Kidney capillary endothelial cell (primary cell): ENCODE measurements at places on chromosomes 11 and 22.

- no peak for DNase-seq
Observed at GRCh38 chr11:118115048-118115447, 28.3 kb upstream of the SMIM35 start.

GRCh38 chr11:113179181-113179704, 135.1 kb upstream of the TTC12 start:
- DNase-seq, result no peak

- no peak for DNase-seq
Observed at GRCh38 chr22:32444068-32444467, 20.2 kb downstream of the BPIFC start.

DNA sequence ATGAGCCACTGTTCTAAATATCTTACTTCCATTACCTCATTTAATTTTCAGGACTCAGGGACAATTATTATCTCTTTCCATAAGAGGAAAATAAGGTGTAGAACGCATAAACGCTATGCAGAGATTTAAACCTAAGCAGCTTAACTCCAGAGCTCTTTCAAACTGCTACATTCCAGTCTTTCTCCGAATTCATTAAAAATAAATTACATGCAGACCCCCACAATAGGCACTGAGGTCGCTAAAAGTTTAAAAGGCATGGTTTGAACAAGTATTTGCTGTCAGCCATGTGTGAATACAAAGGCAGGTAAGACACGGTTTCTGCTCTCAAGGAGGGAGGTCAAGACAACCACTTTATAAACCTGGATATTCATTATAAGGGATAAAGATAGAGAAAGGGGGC, 983 bp downstream of the NARS2 start:
- DNase-seq, result no peak

GRCh38 chr22:35522225-35523149, 18.1 kb upstream of the RASD2 start:
- DNase-seq, result no peak

DNA sequence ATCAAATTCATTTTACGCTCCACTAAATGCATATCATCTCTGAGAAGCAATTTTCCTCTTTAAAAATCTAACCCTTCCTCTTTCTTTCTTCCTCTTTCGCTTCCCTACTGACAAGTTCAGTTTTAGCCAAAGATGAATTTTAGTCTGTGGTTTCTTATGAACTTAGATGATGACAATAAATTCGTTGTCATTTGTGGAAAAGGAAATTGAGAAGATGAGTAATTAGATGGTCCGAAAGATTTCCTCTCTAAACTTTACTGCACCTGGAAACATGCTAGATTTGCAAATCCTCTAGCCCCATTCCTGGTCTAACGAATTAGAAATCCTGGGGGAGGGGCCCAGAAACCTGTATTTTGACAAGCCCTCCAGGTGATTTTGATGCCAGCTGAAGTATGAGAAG, 855.4 kb upstream of the CHORDC1 start:
- DNase-seq, result no peak

GRCh38 chr22:44448271-44448830, 49.7 kb downstream of the RTL6 start:
- DNase-seq, result no peak

- DNase-seq, result no peak
Observed at GRCh38 chr11:89420981-89421380, 70.2 kb downstream of the NOX4 start.

- DNase-seq, result no peak
Observed at GRCh38 chr22:43515902-43516301, 104.1 kb downstream of the MPPED1 start.

- DNase-seq, result no peak
Observed at GRCh38 chr11:1930462-1930830, 10.9 kb downstream of the TNNT3 start.

- DNase-seq, result no peak
Observed at GRCh38 chr22:34620161-34620560, 445.8 kb upstream of the ISX start.

DNA sequence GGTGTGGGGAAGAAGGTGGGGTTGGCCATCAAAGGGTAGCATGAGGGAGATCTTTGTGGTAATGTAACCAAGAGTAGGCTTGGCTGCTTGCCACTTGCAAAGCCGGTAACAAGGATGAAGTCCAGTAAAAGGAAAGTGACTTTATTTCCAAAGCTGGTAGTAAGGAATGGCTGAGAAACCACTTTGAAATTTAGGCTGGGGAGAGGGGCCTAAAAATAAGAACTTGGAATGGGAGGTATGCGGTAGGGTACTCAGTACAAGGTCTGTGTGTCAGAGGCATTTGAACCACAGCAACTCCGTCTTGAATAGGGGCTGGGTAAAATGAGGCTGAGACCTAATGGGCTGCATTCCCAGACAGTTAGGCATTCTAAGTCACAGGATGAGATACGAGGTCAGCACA, 216.0 kb upstream of the ISX start:
- DNase-seq, result no peak

GRCh38 chr22:25368271-25368670, 148.8 kb downstream of the CRYBB2 start:
- no peak for DNase-seq

DNA sequence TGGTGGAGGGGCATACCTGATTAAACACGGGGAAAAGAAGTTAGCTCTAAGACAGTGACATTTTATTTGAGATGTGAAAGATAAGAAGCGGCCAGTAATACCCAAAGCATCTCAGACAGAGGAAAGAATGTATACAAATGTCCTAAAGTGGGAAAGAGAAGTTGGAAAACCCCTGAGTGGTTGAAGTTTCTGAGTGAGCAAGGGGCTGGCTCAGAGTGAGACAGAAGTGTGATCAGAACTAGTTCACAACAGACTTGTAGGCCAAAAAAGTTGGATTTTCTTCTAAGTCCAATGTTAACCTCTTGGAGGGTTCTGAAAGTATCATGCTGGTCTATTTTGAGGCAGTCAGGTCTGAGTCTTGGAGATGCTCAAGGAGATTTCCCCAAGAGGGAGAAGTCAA, 608.7 kb downstream of the SOX6 start:
- DNase-seq, result no peak

GRCh38 chr22:33347002-33347401, 288.8 kb upstream of the SYN3 start:
- no peak for DNase-seq

DNA sequence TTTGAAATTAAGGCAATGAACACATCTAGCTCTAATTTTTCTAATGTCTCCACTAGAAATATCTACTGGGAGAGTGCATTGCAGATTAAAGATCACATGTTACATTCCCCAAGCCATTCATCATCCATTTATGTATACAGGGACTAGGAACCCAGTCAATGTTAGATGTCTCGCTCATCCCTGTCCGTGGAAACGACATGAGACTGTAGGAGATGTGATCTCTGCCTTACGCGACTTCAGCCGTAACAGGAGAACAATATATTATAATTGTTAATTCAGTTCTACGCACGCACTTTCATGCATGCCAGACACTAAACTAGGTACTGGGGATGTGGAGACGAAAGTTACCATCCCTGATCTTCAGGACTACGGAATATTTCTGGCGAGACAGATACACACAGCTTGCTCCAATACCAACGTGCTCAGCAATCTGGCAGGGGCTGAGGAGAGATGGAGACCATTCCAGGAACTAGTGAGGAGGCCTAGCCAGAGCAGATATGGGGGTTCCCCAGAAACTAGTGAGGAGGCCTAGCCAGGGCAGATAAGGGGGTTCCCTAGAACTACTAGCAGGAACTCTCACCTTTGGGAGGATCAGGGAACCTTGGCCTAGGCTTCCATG, 706 bp downstream of the DCPS start:
- DNase-seq, result no peak

DNA sequence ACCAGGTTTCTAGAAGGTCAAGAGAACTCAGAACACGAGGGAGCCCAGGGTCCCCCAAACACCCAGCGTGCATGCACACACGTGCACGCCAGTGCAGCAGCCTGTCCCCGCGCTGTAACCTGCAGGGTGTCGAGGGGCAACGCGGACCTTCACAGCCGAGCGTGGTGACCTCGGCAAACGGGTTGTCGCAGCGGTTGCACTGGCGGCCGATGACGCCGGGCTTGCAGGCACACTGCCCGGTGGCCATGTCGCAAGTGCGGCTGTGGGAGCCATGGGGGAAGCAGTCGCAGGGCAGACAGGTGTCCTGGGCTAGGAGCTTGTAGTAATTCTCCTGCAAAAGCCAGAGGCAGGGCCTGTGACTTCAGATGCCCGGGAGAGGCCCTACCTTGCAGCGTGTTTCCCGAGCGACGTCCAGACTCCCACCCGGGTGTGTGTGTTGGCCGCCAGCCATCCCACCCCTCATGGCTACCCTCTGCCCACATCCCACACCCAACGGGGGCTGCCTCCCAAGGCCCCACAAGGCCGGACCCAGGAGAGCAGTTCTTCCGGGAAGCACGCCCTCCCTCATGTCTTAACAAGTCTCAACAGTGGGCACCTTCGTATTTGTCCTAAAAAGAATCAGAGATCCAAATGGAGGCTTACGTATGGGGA, 56.1 kb downstream of the TRMU start:
- no peak for DNase-seq

- no peak for DNase-seq
Observed at GRCh38 chr22:47197773-47198500, 435.5 kb downstream of the TBC1D22A start.

GRCh38 chr11:27604416-27604815, 95.8 kb downstream of the BDNF start:
- DNase-seq, result no peak

GRCh38 chr22:42462016-42462415, 29.8 kb upstream of the NFAM1 start:
- DNase-seq, result no peak

GRCh38 chr11:109945626-109946321, 147.4 kb upstream of the ZC3H12C start:
- DNase-seq, result no peak

GRCh38 chr22:29798318-29798717, 31.1 kb downstream of the UQCR10 start:
- DNase-seq, result no peak

- DNase-seq, result no peak
Observed at GRCh38 chr11:45960387-45961095, 38.1 kb downstream of the LARGE2 start.

GRCh38 chr11:5336331-5336730, 7.0 kb downstream of the OR51B5 start:
- DNase-seq, result no peak

GRCh38 chr11:130706572-130706971, 209.7 kb downstream of the SNX19 start:
- no peak for DNase-seq

GRCh38 chr22:43078522-43078921, 10.7 kb downstream of the TTLL1 start:
- no peak for DNase-seq

GRCh38 chr11:12683874-12684273, 9.7 kb downstream of the TEAD1 start:
- DNase-seq, result no peak

- no peak for DNase-seq
Observed at GRCh38 chr22:20404881-20405280, 10.9 kb downstream of the ZNF74 start.

DNA sequence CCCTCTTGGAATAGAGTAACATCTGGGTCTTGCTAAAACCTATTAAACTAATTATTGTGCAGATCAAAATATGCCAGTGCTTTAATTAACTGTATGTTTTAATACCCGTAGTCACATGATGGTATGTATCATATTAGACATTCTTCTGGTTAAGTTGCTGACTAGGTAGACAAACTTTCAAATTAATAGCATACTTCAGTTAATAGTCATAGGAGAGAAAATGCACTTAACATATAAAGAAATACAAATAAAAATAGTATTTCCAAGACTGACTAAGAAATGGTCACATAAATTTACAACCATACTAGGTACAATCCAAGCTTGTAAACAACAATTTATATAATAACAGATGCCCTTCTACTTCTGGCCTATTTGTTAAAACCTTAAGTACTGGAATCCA, 7.6 kb upstream of the EXPH5 start:
- no peak for DNase-seq

DNA sequence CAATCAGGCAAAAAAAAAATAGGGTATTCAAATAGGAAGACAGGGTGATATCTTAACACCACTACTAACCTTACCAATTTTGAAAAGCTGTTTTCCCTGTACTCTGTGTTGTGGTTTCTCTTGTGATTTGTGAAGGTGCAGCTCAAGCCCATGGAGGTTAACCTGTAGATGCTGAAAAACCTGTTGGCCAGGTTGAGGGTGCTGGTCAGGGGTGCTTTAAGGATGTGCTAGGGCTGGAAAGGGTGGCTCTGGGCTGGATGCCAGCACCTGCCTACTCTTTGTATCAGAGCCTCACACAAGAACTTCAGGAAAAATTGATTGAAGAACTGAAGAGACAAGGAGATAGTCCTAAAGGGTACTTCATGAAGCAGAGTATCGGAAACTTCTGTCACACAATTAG, 18.3 kb upstream of the OR5M8 start:
- no peak for DNase-seq
